Dermis blood vessel endothelial cell (primary cell): ENCODE measurements at places on chromosomes 7 and 10.

- DNase-seq = no peak
These were observed 118.1 kb downstream of the TYW1B start for GRCh38 chr7:72709909-72710308.

DNA sequence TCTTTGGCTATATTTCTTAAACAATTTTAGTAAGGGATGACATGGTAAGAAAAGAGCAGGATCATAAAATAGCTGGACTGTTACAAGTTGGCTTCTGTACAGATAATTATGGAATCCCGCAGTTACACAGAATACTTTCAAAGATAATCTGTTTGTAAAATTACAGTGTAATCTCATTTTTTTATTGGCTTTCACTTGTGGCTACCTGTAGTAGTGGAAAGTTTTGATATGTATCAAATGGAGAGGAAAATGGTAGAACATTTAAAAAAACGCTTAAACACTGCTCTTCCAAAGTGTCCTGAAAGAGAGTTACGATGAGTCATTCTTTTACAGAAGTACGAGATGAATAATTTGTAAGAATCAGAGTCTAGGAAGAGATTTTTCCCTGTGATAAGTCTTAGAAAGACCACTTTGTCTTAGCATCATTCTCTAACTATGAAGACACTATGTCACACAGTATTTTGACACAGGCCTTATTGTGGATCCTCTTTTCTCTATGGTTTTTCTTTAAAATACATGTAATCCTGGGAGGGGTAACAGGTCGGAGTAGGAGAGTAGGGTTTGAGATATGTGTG lies 215.0 kb upstream of the DKK1 start:
- DNase-seq = no peak

- DNase-seq = no peak
These were observed 4.8 kb downstream of the RUFY2 start for GRCh38 chr10:68402276-68402675.

DNA sequence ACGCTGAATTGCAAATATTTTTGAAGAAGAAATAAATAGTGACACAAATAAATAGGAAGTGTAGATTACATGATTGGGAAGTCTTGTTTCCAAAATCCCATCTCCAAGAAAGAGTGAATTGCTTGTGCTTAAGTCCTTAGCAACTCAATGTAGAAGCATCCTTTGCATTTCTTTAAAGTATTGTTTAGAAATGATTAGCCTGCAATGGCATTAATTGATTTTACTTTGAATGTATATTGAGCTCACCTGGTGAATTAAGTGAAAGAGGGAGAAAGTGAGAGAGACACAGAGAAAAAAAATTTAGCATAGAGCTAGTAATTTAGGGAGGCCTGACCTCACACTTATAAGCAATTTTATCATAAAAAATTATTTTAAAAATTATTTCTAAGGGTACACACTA lies 49.0 kb upstream of the PCLO start:
- no peak for DNase-seq

DNA sequence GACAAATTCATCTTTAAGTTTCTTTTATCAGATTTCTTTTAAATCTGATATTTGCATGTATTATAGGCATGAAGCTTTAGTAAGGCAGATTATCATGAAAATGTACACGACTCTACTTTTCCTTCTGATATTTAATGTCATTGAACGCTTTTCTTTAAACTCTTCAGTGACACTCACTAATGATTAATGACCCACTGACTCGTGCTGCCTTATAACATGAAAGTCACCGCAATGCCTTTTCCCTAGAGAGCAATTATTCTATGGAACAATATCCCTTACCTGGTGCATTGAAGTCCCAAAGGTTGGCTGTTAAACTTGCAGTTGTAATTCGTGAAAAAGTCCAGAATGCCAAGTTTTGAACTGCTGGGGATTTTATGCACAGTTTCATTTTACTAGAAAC lies 33.4 kb upstream of the HGF start:
- DNase-seq = no peak

DNA sequence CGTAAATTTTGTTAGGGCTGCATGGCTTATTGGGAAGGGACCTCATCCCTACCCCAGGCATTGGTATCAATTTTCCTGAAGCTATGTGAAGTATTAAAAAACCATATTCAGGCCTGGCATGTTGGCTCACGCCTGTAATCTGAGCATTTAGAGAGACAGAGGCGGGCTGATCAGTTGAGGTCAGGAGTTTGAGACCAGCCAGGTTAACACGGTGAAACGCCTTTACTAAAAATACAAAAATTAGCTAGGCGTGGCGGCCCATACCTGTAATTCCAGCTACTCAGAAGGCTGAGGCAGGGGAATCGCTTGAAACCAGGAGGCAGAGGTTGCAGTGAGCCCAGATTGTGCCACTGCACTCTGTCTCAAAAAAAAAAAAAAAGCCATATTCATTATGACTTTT lies 7.1 kb downstream of the TASOR2 start:
- no peak for DNase-seq

DNA sequence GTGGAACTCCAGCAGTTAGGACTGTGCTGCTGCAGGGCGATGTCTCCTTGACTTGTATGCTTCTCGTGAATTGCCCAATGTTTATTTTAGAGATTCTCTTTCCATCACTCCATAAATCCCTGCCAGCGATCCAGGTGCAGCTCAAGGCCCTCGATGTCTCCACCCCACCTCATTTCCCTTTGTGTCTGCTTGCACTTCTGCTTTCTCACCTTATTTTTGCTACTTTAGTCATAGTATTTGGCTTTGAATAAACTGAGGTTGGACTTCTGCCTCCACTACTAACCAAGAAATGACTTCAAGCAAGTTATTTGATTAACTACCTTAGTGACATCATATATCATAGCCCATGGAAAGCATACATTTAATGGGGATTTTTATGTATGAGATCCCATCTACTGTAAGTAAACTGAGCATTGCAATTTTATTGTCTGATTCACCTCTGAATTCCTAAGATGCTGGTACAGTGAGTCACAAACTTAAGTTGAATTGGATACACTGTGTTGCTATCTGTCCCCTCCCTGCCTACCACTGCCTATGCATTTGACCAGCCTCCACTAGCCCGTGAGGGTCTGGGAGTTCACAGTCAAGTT lies 255.8 kb downstream of the ABCA13 start:
- no peak for DNase-seq

DNA sequence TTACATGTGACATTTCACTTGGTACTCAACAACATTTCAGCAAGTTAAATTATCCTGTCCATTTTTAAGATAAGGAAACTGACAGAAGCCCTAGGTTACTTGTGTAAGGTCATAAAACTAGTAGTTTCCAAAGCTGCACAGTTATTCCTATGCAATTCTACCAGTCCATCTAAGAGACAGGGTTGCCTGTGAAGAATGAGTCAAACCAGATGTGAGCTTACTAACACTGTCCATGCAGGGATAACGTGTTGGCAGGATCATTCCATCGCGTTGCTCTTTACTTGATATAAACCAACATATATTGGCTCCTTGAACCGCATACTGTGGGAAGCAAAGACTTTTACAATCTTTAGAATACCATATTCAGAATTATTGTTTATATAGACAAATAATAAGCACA lies 280.9 kb upstream of the HGF start:
- no peak for DNase-seq

DNA sequence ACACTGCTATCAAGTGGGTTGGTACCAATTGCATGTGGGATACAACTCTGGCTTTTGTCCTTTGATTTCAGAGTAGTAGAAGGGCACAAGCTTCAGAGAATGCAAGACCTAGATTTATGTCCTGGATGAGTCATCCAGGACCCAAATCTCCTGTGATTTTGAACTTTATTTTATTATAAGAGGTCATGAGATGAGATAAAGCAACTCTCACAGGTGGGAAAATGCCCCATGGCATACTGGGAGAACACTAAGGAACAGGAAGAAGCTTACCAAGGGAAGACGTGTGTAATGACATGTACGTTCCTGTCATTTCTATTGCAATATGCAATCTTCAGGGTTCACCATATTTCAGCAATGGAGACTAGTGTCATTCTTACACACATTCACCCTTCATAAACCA lies 966 bp downstream of the MALRD1 start:
- no peak for DNase-seq

DNA sequence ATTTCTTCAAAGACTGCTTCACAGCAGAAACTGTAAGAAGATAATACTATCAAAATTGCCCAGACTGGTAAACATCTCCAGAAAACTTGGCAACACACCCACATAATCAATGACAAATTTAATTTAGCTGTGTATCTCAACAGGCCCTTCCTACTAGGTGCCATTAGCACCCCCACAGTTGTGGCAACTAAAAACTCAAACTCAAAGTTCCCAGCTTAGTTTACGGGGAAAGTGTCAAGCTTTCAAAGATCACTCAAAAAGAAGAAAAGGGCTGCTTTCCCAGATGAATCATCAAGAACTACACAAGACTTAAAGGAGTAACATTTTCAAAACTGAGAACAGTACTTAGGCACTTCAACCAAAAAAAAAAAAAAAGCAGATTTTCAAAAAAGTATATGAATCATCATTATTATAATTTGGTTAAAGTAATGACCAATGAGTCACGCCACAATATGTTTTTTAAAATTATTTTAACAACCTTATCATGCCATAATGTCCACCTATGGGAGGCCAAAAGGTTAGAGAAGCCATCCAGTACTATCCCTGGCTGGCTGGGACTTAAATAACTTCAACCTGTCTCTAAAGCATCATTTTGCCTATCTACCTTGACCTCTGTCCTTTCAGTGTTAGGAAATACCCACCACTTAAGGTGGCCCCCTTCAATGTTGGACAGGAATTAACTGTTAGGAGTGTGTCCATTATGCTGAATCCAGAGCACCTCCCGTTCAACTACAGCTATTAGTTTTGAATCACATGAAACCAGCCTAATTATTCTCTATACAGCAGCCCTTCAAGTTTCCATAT lies 90.8 kb downstream of the ZFAND4 start:
- no peak for DNase-seq

GRCh38 chr7:50156163-50156562 lies 63.1 kb upstream of the ZPBP start:
- no peak for DNase-seq

GRCh38 chr10:103800089-103800488 lies 55.3 kb downstream of the SH3PXD2A start:
- no peak for DNase-seq

GRCh38 chr7:116805100-116805544 lies 57.3 kb upstream of the CAPZA2 start:
- DNase-seq = no peak

DNA sequence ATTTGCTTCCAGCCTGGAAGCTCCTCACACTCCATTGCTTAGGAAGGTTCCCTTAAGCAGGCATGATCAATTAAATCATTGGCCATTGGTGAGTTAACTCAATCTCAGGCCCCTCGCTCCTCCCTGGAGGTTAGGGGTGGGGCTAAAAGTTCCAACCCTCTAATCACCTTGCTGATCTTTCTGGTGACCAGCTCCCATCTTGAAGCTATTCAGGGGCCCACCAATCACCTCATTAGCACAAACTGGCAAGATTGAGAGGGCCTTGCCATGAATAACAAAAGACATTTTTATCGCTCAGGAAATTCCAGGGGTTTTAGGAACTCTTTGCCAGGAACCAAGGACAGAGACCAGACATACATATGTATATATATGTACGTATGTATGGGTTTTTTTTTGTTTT lies 58.4 kb downstream of the AGK start:
- no peak for DNase-seq

GRCh38 chr10:86547296-86547695 lies 25.7 kb upstream of the WAPL start:
- no peak for DNase-seq

- DNase-seq = no peak
These were observed 54.6 kb upstream of the OPN4 start for GRCh38 chr10:86599729-86600128.

GRCh38 chr10:72260239-72260975 lies 13.3 kb upstream of the DDIT4 start:
- peak; percentile 39 for DNase-seq

DNA sequence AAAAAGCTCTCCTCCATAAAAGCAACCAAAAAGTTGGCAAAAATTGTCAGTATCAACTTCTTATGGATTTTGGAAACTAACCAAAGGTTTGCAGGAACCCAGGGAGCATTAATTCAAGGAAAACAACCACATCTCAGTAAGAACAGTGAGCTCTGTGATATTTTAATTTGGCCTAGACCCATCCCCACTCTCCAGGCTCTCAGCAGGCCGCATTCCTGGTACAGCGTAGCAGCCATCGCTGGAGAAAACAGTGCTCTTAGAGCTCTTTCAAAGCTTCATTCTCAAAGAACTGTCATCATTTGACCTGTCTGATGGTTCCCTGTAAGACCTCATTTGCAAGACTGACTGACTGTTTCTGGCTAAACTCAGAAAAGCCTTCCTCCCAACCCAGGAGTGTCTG lies 81.9 kb downstream of the NUDCD3 start:
- DNase-seq = no peak

- DNase-seq = no peak
These were observed 153.4 kb downstream of the BMPER start for GRCh38 chr7:34058801-34059135.

DNA sequence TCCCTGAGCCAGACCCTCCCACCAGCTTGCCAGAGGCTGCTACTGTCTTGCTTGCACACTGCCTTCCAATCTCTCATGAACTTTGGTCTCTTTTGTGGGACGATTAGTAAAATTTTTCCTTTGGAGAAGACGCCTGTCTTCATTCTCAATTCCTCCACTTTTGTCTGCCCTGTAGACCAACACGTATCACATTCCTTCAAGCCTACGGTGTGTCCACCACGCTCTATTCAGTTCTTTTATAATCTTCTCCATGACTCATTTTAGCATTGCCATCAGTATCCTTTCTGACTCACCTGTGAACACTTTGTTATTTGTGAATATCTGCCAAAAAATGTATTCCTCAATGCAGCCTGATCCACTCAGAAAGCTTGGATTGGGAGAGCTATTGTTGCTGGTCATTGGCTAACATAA lies 1.4 kb downstream of the GIMAP5 start:
- peak; percentile 90 for DNase-seq

GRCh38 chr7:29105752-29106668 lies 40.3 kb downstream of the CPVL start:
- DNase-seq = peak; percentile 81

DNA sequence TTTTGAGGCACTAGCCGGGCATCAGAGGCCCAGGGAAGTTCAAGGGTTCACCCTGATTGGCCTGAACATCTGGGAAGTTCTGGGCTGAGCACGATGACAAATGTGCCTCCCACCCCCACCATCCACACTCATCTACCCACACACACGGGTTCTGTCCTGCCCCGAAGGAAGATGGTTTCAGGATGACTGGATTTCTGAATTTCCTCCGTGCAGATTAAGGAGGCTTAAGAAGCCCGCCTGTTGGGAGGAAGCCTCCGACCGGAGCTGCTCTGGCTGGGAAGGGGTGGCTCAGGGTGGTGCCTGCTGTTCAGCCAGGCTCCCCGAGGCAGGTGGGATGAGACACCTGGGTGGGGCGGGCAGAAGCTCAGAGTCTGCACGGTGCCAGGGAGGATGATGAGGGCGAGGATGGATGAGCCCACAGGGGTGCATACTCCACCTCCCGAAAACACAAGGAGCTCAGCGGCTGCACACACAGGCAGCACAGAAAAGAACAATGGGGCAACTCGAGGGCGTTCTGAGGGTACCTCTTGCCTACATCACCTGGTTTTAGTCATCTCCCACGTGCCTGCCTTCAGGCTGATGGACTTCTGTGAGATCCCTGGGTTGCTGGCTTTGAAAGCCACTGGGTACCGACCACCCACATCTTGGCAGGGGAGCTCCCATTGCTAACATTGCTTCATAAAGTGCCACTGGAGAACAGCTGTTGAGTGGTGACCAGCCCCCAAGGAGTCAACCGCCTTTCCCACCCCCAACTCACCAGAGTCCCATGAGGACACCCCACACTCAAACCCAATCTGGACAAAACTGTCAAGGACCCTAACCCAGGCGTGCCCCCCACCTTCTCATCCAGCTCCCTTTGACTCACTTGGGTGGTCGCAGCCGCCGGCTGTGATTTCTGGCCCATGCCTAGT lies 41.2 kb downstream of the CALML3 start:
- DNase-seq = no peak
